ENCODE measurements at places on chromosomes 2 and 18.
A peak's percentile ranks its signal among the peaks of the same experiment; 100 is the strongest.

- no peak for DNase-seq
These were observed 5.2 kb downstream of the CCL20 start for GRCh38 chr2:227818675-227819397.

DNA sequence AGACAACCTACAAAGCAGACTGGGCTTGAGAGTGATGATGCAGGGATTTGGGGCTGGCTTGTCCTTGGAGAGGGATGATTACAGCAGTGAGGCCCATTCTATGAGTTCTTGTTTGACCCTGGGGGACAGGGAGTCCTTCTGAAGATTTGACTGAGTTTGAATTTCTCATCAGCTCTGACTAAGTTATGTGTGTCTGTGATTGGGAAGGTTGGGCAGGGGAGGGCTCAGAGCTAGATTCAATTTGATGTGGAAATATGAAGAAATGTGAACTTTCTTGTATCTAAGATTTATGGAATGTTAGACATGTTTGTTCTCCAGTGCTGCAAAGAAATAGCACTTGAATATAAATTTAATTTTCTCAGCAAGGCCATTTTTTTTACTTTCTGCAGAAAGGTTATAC is 19.9 kb upstream of the IL1R2 start:
- no peak for DNase-seq

DNA sequence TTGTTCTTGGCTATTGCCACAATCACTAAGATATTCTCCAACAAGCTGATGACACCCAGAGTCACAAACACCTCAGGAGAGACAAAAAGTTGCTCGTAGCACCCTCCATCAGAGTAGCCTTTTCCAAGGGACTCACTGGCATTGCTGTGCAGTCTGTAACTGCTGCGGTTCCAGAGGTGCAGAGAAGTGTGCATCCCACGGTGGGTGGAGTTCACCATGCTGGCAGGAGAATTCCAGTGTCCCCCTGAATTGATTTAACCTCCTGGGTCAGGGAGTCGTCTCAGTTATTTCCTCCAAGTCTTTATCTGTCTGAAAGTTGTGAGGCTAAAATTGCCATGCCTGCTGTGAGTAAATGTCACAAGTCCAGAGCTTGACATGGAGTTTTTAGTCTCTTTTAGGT is 443 bp downstream of the MC4R start:
- DNase-seq, result no peak

GRCh38 chr2:127737892-127738291 is 36.6 kb downstream of the SFT2D3 start:
- no peak for DNase-seq

- no peak for DNase-seq
These were observed 311.3 kb upstream of the NT5C1B start for GRCh38 chr2:18900691-18901141.

- no peak for DNase-seq
These were observed 426.7 kb upstream of the MYT1L start for GRCh38 chr2:2757764-2758163.

DNA sequence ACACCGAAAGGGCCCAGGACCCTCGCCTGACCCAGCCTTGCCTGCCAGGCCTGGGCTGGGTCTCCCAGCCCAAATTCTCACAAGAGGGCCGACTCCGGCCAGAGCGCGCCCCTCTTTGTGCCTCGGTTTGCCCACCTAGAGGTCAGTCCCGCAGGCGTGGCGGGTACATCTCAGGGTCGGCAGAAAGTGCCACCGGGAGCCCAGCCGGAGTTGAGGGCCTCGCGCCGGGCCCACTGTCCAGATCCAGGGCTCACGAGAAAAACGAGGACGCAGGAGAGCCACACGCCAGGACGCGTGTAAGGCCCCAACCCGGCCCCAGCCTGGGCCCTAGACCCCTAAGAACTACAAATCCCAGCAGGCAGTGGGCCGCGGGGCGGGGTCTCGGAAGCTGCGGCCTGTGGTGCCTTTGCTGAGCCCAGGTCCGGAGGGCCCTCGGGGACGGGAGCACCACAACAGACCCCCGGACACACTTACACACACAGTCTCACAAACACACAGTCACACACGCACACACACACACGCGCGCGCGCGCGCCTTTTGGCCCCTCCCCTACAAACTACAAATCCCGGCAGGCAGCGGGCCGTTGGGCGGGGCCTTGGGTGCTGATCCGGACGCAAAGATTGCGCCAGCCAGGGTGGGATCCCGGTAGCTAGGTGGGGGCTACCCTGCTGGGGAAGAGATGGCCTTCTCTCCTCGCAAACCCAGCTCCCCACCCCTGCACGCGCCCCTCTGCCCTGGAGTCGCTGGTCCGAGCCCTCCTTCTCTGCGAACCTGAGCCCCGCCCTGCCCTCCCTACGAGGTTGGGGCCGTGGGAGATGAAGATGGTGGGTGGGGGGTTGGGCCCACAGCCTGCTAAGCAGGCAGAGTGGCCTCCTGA is at the start of gene SH2D6:
Gene SH2D6 (plus strand): TSS at position 583 of the 877 bp plus-strand sequence. CDS start 10,752 bp downstream, outside the sequence.
- DNase-seq, result peak; percentile 70

DNA sequence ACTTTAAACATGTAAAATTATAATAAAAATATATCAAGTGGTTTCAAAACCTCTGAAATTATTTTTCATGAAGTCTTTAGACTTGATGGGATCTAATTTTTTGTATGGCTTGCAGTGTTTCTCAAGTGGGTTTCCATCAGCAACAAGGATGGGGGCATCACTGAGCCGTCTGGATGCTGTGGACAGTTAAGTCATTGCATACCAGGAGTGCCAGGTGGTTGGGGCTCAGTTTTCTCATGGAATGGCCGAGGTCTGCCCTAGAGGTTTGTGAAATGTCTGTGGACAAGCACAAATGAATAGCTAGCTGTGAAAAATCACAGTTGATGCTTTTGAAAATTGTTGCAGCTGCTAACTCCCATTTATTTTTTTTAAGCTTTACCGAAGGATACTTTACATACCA is 1.7 kb downstream of the PRELID3A start:
- DNase-seq, result no peak

- DNase-seq, result no peak
These were observed 105.6 kb downstream of the XRCC5 start for GRCh38 chr2:216214768-216215167.

DNA sequence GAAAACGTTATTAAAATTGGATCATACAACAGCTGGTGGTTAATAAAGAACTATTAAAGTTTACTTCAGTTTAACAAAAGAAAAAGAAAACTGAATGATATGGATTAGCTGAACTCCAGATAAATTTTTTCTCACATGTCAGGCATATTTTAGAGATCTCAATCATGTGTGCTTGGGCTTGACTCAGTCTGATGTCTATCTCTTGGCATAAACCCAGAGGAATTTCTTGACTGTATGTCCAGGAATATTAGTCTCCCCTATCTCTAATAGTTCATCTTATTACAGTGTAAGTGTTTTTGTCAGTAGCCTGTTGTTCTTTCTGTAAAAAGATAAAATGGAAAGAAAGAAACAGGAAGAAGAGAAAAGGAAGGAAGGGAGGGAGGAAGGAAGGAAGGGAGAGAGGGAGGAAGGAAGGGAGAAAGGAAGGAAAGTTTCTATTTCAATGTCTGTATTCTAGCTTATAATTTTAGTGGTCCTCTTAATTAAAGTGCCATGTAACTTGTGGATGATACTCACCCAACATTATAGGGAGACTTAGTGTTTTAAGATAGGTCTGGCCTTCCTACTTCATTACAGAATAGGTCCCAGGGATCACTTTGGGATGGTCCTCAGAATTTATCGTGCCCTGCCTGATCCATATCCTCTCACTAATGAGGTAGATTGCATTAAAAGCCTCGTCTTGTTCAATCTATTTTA is 99.7 kb upstream of the UGP2 start:
- DNase-seq, result no peak

DNA sequence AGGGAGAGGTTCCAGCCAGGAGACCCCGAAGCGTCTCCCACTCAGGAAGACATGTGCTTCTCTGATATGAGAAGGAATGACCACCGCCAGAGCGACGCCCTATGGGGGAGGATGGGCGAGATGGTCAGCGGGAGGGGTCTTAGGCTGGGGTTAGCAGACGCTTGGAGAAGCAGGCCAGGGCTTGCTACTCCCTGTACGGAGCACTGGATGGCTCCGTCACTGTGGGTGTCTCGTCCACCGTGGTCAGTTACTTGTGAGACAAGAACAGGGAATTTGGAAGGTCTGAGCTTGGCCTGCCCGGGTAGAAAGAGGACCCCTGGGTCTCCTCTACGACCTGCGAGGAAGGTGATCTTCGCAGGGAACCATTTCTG is 39.8 kb downstream of the TMEM18 start:
- DNase-seq, result no peak

DNA sequence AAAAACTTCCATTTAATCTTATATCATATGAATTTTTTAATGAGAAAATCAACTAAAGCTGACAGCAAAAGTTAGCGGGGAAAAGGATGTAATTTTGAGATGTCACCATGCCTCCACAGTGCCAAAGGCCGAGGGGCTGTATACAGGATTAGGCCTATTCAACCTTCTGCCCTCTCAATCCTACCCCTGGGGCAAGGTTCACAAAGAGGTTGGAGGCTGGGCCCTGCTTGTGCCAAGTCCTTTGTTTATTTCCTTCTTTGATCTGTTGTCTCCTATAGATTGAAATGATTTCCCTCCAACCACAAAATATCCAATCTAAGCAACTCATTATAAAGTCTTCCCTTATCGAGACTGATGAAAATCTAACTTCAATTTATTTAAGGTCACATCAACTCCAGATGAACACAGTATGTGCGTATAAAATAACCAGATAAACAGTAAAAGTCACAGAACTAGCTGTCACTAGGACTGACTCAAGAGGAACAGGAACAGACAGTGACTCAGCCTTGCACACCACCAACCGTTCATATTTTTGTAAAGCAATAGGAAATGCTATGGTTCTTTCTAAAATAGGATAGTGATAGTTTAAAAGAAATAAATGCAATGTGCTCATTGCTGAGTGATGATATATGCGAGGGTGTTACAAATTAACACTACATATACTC is 95.8 kb downstream of the SLC25A12 start:
- DNase-seq, result no peak

- DNase-seq, result no peak
These were observed 769.2 kb upstream of the FAM98A start for GRCh38 chr2:34368304-34368703.

DNA sequence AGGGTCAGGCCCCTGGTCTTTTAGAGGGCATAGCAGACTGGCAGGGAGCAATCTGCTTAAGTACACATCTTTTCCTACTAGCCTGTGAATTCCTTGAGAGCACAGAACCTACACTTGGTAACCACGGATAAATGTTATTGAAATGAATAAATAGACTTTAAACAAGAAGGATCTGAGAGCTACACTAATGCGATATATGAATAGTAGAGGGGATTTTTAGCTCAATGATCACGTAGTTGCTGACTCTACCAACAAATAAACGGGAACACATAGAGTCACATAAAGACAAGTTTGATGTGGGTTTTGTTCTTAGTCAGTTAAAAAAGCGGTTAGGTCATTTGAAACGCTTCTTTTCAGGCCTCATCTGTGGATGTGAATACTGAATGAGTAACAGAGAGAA is 290.3 kb upstream of the CCDC68 start:
- no peak for DNase-seq

- DNase-seq, result no peak
These were observed 3.4 kb downstream of the RBBP8 start for GRCh38 chr18:22936515-22936914.

DNA sequence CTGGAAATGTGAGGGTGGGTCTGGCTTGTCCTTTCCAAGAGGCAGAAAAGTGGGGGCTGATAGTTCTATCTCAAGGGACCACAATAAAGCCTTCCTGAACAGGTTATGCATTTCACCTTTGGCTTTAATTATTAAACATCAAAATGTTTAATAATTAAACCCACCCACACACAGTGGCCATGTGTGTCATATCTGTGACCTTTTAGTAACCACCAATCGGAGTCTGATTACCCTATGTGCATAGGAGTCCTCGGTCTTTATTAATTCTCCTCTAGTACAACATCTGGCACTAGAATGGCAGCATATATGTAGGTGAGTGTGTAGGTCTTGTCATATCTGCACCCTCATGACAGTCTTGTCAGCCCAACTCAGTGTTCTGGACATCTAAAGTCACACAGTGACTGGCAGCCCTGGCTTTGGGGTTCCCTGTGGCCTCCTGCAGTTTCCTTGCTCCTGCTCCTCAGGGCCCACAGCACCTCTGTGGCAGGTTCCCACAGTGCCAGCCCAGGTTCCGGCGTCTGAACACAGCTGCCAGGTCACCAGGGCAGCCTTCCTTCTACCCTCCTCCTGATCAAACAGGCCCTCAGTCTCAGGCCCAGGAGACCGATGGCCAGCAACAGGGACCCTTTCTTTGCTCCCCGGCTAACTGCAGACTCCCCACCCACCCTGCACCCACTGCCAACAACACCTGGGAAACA is 100.9 kb downstream of the MTCL1 start:
- DNase-seq, result no peak

DNA sequence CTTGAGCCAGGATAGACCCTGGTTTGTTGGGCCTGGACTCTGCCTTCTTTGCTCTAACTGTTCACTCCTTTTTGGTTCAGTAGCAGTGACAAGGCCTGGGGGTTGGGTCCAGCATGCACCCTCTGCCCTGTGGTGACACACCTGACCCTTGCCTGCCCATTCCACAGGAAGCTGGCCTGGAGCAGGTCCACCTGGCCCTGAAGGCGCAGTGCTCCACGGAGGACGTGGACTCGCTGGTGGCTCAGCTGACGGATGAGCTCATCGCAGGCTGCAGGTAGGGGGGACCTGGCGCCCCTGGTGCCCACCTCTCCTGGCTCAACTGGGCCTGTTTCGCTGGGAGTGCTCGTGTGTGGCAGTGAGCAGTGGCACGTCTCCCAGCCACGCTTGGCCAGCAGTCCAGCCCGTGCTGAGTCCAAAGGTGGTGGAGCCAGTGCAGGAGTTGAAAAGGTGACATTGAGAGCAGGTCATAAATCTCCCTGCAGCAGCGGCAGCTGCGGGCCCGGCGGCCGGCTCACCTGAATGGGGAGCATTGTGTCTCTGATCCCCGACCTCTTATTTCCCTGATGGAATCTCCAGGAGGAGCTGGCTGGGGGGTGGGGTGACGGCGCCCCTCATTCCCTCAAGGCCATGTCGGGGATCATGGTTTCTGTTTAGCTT is 102.6 kb downstream of the DYSF start:
- DNase-seq, result no peak

GRCh38 chr2:190451561-190452176 is 43.5 kb downstream of the MFSD6 start:
- no peak for DNase-seq

GRCh38 chr18:62763101-62763521 is 47.8 kb downstream of the PHLPP1 start:
- DNase-seq, result no peak

- no peak for DNase-seq
These were observed 103.9 kb downstream of the KLHL14 start for GRCh38 chr18:32668956-32669355.

DNA sequence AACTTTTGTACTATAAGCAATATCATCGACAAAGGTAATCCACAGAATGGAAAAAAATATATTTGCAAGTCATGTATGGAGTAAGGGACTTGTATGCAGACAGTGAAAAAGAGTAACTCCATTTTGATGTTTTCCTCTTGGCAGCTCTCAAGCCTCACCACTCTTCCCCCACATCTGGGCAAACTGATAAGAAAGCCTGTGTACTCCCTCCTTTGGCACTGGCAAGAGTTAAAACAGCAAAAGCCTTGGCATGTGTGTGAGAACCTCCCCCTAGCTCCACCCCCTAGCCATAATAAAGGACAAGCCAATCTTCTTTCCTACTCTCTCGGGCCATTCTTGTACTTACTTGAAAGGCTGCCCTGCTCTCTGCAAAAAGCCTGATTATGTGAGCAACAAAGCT is 335.2 kb downstream of the LRATD1 start:
- DNase-seq, result no peak

Measured in activated CD4-positive, CD25-positive, alpha-beta regulatory T cell treated with anti-CD3 and anti-CD28 coated beads, Interleukin-2, amount 50 U/mL, for 16 hours (primary cell).